ENCODE measurements at places on chromosomes 3 and 15.
A peak's percentile ranks its signal among the peaks of the same experiment; 100 is the strongest.

DNA sequence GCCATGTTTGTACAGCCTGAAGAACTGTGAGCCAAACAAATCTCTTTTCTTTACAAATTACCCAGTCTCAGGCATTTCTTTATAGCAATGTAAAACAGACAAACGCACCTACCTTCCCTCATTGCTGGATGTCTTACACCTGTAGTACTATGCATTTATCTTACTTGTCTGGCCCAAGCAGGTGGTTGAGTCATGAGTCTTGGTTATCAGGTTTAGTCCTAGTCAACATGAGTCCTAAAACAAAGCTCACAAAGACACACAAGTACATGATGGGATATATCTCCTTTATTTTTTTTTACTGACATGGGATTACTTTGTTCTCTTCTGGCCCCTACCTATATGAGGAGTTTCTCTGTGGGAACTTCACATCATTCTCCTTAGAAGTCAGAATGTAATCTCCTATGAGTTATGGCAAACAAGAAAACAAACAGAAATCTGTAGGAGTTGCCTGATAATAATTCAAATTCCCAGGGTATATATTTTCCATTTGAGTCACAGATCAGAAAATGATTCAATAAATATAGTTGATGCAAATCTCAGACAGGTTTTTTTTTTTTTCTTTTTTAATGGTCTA lies 33.6 kb upstream of the PLSCR2 start:
- DNase-seq, result no peak

GRCh38 chr3:80533553-80533952 lies 765.8 kb upstream of the ROBO1 start:
- DNase-seq, result no peak

DNA sequence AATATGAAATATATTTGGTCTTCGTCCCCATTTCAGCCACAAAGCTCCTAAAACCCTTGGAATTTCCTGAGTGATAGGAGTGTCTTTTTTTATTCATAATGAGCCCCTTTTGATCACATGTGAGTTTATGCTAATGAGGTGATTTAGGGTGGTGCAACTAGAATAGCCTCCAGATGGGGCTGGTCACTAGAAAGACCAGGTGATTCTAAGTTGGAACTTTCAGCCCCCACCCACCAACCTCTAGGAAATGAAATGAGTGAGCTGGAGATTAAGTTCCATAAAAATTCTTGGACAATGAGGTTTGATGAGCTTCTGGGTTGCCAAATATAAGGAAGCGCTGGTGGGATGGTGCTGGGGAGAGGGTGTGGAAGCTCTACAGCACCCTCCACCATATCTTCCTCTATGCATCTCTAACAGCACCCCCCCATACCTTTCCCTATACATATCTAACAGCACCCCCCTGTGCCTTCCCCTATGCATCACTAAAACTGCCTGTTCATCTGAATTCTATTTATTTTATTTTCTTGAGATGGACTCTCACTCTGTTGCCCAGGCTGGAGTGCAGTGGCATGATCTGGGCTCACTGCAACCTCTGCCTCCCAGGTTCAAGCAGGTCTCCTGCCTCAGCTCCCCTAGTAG lies 2.1 kb upstream of the SMCO1 start:
- no peak for DNase-seq

DNA sequence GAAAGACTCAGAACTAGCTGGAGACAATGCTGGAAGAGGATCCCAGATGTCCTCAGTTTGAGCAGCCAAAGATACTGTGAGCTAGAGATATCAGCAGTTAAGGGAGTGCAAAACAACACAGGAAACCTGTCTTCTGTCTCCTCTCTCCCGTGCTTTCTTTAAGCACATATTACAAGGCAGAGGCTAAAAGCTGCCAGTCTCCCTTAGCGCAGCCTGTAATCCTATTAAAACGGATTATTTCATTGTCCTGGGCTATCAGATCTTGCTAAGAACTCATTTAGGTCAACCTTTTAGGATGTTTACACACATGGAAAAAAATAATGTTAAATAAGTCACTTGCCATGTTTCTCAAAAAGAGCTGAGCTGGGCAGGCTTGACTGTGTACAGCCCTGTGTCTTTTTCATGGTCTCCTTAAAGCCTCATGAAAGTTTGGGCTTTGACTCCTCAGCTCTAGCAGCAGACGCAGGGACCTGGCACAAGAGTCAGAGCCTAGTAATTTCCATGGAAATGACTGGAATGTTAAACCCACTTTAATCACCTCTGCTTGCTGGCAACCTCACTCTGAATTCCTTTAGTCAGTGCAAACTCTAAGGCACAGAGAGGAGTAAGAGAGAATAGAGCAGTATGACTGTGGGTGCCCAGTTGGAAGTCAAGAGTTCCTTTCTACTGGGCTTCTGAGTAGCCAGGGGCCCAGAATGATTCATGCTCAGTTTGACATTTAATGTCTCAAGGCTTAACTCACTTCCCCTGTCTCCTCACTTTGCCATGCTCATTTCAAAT lies 491.9 kb downstream of the NTRK3 start:
- DNase-seq, result peak; percentile 84

- peak; percentile 55 for DNase-seq
These were observed 1.7 kb upstream of the IFT57 start for GRCh38 chr3:108223928-108224327.

DNA sequence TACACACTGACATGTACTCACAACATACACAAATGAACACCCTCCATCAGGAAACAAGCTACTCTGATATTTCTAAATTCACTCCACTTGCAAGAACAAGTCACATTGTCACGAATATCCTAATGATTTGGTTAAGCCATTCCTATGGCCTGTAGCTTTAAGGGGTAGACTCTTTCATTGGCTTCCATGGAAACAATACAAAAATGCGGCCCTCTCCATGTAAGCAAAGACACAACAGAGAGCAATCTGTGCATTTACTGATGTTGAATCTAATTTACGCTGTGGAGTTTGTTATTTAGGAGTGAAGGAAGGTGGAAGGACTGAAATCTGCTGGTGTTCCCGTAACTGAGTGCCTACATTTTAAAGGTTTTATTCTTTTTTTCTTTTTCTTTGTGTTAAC lies 114.5 kb downstream of the FMN1 start:
- no peak for DNase-seq

DNA sequence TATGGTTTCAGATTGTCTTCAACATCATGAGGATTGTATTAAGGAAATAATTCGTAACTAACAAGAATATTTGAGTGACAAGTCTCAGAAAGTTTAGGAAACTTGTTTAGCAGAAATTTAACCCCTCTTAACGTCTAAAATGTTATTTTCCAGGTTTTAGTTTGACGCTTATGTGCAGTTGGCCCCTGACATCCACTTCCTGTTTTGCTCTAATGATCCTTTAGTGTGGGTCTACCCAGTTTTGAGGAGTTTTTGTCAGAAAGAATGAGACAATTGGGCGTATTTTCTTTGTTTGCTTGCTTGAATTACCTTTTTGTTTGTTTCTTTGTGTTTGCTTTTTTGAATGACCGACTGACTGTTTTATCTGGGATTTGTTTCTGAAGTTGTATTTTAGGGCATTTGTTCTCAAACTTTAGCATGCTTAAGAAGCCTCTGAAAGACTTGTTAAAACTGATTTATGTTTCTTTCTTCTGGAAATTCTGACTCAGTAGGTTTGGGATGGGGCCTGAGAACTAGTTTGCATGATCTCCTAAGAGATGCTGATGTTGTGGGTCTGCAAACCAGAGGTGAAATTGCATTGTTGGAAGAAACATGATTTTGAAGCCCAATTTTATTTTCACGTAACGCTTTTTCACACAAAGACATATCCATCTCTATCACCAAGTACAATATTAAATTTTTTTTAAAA lies 20.6 kb downstream of the RBMS3 start:
- no peak for DNase-seq

GRCh38 chr15:29674661-29675533 lies 147.4 kb downstream of the TJP1 start:
- DNase-seq, result peak; percentile 24

- DNase-seq, result no peak
These were observed 1.8 kb downstream of the GPR171 start for GRCh38 chr3:151201051-151201730.

GRCh38 chr3:152842413-152842812 lies 7.5 kb downstream of the P2RY1 start:
- no peak for DNase-seq

DNA sequence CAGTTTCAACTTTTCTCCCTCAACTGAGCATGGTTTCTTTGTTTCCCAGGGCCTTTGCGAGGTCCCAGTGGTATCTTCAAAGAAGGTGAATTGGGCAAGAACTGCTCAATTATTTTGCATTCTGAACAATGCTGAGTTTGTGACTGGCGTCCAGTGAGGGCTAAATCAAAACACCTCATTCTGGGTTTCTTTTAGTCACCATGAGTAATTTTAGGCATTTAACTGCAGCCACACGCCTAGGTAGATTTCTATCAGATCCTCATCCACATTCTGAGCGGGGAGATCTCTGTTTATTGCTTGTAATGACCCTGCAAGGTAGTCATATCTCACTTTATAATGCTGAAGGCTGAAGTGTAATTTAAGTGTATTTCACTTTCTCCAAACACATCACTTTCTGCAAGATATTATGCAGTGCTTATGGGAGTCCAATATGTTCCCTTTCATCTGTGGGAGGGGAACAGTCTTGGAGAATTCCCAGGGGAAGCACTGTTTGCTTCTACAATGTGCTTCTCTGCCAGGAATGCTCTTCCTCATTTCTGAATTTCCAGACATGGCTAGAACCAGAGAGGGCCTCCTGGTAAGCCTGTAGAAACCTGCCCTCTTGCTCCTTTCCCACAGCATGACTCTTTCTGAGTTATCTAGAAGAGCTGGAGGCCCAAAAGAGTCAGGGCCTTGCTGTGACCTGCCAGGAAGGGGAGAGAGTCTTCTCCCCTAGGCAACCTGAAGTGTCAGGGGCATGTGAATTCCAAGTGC lies 91.7 kb downstream of the FRMD4B start:
- DNase-seq, result peak; percentile 54

DNA sequence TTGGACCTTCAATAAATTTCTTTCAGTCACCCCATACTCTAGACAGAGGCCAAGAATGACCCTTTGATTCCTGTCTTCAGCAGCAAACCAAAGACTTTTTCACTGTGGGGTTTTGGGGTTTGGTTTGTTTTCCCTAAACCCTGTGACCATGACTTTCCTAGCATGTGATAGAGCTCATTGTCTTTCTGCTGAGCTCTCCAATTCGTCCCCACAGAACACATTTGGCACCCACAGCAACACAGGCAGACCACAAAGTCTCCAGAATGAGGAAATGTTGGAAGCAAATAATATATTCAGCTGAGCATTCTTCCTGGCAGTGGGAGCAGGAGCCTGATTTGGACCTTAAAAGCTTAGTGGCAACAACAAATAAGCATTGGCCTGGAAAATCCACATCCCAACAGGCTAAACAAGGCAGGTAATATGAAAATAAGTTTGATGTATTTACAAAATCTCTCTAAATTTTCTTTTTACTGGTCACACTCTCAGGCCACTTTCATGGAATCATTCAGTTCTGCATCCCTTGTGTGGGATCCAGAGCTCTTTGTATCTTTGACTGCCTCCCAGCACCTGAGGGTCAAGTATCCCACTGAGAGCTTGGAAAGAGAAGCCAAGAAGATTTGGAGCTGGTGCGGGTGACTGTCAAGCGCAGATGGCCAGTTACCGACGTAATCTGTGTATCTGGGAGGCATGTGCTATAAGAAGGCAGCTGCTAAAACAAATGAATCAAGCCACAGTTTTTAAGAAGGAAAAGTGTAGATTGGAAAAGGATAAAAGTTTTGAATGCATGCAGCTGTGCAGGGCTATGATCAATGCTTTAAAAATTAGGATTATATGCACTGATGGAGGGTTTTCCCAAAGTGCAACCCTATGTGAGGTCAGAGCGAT lies 36.5 kb upstream of the CPB1 start:
- peak; percentile 44 for DNase-seq

- peak; percentile 15 for DNase-seq
These were observed 62.2 kb upstream of the ALCAM start for GRCh38 chr3:105304487-105304886.

DNA sequence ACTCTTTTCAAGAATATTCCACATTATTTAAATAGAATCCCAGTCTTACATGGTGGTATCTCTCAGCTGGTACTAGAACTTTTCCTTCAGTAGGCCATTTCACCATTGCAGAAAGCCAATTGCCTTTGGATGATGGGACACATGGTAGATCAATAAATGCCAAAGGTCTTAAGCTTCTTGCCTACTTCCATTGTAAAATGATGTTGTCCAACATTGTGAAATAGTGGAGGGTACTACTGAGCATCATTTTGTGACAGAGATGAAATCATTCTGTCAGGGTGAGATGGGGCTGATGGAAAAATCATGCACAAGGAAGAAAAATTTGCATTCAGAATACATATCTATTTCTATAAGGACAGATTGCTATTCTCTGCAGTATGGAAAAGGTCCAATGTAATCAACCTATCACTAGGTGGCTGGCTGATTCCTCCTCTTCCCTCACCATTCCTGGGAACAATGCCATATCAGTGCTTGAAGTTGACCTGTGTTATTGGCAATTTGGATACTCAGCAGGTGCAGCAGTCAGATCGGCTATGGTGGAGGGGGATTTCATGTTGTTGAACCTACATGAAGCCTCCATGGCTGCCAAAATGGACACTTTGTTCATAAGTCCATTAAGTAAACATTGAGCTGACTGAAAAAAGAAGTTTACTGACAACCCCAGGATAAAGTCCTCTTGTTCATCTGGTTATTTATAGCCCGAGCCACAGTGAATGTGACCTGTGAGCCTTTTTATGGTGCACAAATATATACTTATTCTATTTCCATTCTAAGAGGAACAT lies 596.9 kb upstream of the ARPP21 start:
- DNase-seq, result no peak

DNA sequence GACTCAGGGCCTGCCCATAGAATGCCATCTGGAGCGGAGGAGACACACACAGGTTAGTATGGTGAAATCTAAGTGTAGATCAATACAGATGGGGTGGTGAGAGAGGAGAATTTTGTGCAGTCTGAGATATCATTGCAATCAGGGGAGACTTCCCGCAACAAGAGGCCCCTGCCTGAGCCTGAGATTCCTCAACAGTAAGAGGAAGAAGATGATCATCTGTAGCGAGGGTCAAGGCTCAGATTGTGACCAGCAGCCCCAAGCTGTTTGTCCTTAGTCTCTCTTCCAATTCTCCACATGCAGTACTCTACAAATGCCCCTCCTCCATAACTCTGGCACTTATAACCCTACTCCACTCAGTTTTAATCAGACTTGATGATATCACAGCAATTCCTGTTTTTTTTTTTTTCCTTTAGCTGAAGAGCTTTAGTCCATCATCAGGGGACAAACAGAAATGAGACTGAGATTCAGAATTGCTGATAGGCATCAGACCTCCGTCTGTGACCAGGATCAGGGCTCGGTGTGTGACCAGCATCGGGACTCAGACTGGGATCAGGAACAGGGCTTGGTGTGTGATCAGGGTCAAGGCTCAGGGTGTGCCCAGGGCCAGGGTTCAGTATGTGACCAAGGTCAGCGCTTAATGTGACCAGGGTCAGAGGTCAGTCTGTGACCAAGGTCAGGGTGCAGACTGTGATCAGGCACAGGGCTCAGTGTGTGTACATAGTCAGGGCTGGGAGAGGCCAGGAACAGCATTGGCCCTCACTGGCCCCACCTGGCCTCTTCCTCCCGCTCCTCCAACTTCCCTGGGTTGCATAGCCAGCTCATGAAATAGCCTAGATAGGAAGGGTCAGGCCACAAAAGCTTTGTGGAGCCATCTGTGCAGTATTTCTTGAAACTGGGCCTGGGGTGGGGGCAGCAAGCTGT lies 14.1 kb downstream of the LOXL1 start:
- peak; percentile 50 for DNase-seq
